Effector memory CD4-positive, alpha-beta T cell (primary cell): ENCODE measurements at places on chromosomes 6 and 20.
A peak's percentile ranks its signal among the peaks of the same experiment; 100 is the strongest.

GRCh38 chr6:45781890-45782289 lies 233.8 kb downstream of the CLIC5 start:
- DNase-seq: no peak

DNA sequence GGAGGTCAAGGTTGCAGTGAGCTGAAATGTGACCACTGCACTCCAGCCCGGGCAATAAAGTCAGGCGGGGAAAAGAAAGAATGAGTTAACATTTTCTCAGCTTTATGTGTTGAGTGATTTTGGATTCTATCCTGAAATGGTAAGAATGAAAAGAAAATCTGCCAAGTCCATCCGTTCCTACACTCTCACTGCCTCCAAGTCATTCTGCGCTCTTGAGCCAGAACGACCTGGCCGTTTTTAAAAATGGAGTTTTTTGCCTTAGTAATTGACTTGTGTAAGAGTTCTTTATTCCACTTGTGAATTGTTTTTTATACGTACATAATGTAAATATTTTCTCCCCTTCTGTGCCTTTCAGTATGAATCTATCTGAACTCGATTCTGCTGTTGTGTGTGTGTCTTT lies 28.7 kb downstream of the DNAJC5 start:
- DNase-seq: no peak

- DNase-seq: no peak
These were observed 525.4 kb upstream of the ID4 start for GRCh38 chr6:19311786-19312185.

DNA sequence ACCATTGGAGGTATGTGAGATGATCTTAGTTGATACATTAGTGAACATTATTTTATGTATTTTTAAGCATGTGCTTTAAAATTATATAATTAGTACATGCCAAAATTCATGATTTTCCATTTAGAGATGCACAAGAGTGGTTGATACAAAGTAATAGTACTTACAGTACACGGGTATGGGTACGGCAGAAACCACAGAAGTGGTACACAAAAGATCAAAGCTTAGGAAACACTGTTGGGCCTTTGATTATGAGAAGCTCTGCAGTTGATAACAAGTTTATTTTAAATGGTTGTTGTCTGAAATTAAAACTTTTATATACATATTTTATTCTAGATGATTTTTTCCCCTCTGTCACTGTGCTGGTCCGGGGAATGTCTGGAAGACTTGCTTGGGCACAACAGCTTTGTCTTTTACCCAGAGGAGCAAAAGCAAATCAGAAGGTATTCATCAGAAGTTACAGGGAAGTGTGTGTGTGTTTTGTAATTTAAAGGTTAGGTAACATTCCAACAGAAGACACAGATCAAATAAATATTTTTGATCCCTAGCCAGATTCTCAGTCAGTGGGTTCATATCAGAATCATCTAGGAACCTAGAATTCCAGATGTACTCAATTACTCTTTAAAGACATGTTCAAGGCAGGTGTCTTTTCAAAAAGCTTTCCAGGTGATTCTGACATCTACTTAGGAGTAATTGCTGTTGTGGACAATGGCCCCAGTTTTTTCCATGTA lies 32.5 kb upstream of the ADIG start:
- DNase-seq: no peak

DNA sequence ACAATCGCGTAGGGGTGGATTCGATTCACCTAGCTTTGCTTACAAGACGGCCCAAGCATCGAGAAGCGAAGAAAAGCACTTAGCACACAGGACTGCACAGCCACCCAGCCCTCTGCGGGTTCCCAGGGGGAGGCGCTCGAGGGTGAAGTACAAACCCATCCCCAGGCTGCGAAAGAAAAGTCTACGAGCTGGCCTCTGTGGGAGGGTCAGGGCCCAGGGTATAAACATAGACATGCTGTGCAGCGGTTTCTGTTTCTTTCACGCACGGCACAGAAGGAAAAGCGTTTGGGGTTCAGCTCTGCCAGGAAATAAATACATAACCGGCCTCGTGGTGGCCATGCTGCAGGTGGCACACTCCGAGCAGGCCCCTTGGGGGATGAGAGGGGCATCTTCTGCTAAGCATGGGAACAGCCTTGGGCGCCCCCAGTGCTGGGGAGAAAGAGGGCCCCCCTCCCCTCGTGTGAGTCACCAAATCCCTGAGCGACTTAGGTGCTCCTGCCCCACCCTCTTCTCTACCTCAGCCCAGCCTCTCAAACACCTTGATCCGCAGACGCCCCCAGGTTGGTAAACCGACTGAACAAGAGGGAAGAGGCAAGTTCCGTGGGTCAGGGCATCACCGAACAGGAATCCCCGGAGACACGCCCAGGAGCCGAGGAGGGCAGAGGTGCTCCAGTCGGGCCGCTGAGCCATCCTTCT lies 91.6 kb upstream of the RIPOR2 start:
- peak; percentile 67 for DNase-seq

DNA sequence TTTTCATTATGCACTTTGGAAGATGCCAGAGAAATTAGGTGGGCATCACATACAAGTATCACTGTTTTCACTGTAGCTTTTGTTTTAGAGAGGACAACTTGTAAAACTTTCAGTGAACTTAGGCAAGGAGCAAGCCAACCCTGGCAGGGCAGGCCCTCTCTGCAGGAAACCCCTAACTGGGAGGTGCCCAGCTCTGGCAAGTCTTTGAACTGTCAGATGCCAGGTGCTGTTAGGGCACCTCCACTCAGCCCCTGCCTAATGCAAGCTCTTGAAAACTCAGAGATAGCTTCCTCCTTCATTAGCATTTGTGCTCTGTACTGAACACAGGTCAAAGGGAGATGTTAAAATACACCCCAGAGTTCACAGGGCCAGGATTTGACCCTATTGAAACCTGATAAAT lies 774.2 kb upstream of the FLRT3 start:
- no peak for DNase-seq

GRCh38 chr20:57579898-57580447 lies 19.1 kb downstream of the PCK1 start:
- no peak for DNase-seq

- DNase-seq: peak; percentile 60
These were observed 44.9 kb upstream of the SUPT3H start for GRCh38 chr6:45422503-45423110.

- no peak for DNase-seq
These were observed 442.6 kb upstream of the PTCHD4 start for GRCh38 chr6:48553467-48554189.

- no peak for DNase-seq
These were observed 41.2 kb downstream of the CDC5L start for GRCh38 chr6:44428682-44429081.

- DNase-seq: no peak
These were observed 137.5 kb downstream of the BTBD3 start for GRCh38 chr20:12055161-12055560.

DNA sequence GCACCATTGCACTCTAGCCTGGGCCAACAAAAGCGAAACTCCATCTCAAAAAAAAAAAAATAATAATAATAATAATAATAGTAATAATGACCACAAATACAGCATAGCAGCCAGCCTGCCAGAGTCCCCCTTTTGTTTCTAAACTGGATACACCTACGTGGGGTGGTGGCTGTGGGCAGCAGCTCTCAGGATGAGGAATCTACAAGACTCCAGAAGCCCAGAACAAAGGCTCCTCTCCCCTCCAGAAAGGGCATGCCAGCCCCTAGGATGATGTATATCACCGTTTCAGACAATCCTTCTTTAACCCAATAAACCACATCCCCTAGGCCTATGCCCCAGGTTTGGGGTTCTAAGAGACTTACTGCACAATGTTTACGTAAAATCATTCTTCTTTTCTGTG lies 155.9 kb downstream of the QRSL1 start:
- DNase-seq: no peak

DNA sequence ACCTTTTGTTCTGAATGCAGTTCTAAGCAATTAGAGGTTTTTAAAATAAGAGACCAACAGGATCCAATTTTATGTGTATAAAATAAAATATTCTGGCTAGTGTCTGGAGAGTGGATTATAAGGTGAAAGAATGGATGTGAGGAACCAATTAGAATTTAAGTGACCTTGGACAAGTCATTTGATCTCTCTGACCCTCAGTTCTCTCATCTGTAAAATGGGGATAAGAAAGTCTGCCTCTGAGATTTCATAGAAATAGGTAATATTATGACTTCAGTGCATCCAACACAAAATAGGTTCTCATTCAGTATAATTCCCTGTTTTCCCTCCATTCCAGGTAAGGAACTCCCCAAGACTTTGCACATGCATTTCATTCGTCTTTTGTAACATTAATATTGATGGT lies 18.9 kb downstream of the CASS4 start:
- DNase-seq: no peak

DNA sequence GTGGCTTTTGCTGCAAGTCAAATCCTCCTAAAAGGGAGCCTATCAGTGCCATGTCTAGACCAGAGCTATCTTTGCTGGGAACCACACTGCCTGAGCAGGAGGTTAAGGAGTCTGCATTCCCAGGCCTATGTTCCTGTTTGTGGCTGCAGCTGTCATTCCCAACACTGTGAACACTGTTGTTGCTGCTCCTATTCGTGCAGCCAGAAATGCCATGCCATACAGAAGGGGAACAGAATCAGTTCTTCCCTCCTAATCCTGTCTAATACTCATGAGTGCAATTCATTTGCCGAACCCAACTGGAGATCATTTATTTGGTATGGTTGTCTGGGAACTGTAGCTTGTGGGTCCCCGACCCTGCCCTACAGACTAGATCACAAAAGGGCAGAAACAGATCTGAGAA lies 406.5 kb upstream of the GJE1 start:
- no peak for DNase-seq

DNA sequence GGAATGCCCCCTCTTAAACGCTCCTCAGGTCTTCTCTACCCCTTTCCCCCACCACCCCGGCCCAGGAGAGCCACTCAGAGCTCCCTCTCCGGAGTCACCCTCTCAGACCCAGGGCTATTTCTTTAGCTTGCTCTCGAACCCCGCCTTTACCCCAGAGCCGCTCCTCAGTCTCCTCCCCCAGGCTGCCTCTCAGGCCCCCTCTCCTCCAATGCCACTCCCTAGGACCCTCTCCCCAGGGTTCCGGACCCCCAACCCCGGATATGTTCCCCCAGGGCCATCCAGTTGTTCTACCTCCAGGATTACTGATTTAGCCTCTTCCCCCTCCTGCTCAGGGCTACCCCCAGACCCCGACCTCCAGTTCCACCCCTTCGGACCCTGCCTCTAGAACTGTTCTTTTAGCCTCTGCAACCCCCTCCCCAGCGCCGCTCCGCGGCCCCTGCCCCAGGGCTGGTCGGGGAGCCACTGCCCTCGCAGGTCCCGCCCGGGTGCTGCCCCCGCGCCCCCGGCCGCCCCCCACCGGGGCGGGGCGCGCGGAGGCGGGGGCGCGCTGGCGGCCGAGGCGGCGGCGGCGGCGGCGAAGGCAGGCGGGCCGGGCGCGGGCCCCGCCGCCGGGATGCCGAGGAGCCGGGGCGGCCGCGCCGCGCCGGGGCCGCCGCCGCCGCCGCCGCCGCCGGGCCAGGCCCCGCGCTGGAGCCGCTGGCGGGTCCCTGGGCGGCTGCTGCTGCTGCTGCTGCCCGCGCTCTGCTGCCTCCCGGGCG lies at the start of gene MMP24:
MMP24 (plus strand) TSS at position 565 of the 758 bp plus-strand sequence; CDS start at position 614, 49 bp downstream.
- DNase-seq: no peak

GRCh38 chr20:15146948-15147347 lies 809.5 kb upstream of the FLRT3 start:
- DNase-seq: no peak

- DNase-seq: no peak
These were observed 55.9 kb downstream of the TTI1 start for GRCh38 chr20:37977338-37977737.

DNA sequence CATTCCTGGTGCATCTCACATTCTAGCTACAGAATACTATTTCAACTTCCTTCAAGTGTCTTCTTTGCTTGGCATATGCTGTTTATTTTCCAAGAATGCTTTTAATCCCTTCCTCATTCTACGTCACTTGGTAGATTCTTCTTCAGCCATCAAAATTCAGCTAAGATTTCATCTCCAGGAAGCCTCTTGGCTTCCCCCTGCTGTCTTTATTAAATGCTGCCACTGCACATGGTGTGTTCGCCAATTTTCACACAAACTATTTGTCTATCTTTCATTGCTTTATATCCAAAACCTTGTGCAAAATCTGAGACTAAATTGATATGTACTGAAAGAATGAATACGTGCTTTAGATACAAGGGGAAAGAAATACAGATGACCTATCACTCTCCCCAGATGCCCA lies 253.0 kb downstream of the RFPL4B start:
- no peak for DNase-seq

DNA sequence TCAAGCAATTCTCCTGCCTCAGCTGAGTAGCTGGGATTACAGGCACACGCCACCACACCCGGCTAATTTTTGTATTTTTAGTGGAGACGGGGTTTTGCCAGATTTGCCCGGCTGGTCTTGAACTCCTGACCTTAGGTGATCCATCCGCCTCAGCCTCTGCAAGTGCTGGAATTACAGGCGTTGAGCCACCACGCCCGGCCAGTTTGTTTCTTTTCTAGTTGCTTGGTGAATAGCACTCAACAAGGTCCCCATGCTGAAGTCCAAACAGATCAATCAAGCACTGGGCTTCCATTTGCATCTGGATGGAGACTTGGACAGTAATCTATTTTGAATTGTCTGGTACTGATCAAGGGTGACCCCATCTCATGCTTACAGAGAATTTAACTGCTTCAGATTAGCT lies 108.9 kb upstream of the FOXO3 start:
- no peak for DNase-seq

GRCh38 chr6:147043994-147044477 lies 160.2 kb upstream of the STXBP5 start:
- DNase-seq: no peak

GRCh38 chr20:11726026-11726425 lies 191.7 kb upstream of the BTBD3 start:
- no peak for DNase-seq

DNA sequence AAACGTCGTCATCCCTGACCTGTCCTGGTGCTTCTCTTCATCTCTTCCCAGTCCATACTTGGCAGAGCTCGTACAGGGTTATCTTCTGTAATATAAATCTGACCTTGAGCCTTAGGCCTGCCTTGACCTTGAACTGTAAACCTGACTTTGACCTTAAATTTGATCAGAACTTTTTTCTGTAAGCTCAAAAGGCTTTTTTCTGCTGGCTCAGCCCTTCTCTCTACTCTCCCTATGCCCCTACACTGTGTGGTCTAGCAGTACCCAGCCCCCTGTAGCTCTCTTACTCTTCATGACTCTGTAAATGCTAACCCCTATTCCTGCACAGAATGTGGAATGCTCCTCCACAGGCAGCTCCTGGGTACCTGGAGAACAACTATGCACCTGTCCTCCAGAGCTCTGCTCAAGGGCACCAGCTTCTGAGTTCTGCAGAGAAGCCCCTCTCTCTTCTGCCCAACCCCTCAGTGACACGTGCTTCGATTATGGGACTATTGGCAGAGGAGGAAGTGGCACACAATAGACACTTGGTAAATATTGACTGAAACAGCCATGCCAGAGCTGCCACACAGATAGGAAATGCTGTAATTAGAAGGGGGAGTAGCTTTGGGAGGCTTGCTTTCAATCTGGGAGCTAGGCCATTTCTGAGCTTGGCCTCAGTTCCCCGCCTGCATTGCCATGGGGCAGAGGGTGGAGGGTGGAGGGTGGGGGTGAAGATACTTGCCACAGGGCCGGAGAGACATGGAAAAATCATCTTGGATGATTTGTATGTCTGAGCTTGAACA lies 15.4 kb downstream of the SNPH start:
- DNase-seq: no peak
